Activated CD4-positive, alpha-beta memory T cell treated with anti-CD3 and anti-CD28 coated beads for 36 hours (primary cell): ENCODE measurements at places on chromosomes 13 and 19. TPM values are rescaled to one million over a fixed set of nuclear protein-coding genes. Genes with fewer than 3 reads are reported as not detected.

DNA sequence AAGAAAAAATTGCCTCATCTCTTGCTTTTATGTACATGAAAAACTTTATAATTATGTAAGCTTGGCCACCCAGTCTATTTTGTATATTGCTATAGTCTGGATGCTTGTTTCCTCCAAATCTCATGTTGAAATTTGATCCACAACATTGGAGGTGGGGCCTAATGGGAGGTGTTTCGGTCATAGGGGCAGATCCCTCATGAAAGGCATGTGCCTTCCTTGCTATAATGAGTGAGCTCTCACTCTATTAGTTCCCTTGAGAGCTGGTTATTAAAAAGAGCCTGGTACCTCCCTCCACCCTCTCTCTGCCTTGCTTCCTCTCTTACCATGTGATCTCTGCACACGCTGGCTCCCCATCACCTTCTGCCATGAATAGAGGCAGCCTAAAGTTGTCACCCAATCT is 1005.1 kb downstream of the PCDH9 start:
- DNase-seq: no peak

- DNase-seq: peak; percentile 54
These were observed 2.9 kb downstream of the MFSD12 start for GRCh38 chr19:3554254-3555083.

The SCAMP4 gene
- total RNA-seq: 28.4 TPM

GRCh38 chr13:104691767-104692467 is 1625.7 kb upstream of the SLC10A2 start:
- DNase-seq: no peak
